ENCODE measurements at places on chromosomes 2 and 18.
A peak's percentile ranks its signal among the peaks of the same experiment; 100 is the strongest.

DNA sequence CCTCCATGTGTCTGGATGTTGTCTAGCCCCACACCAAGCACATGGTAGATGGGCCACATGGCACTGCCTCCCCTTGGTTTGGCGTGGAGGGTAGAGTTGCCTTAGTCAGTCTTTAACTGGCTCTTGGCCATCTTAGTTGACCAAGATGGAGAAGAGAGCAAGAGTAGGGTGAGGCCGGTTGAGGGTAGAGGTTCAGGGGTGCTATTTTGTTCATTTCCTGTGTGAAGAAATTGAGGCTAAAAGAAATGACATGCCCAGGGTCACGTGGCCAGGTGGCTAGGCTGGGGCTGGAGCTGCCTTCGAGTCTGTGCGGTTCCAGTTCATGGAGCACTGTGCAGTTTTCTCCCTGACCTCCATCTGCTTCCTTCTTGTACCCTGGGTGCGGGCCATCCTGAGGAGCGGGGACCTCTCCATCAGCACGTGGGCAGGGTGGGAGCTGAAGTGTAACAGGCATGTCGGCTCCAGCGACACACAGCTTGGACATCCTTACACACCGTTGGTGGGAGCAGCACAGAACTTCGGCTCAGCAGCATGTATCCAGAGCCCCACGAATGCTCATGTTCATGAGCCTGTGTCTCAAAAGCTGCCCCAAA lies 213.2 kb downstream of the GBX2 start:
- DNase-seq = no peak

GRCh38 chr18:29840089-29840488 lies 1202.5 kb downstream of the DSC3 start:
- DNase-seq = no peak

GRCh38 chr2:66574701-66575624 lies 140.0 kb downstream of the MEIS1 start:
- DNase-seq = no peak

GRCh38 chr2:127985026-127985734 lies 42.7 kb downstream of the SAP130 start:
- no peak for DNase-seq

GRCh38 chr2:24010477-24011249 lies 778 bp downstream of the MFSD2B start:
- DNase-seq = no peak

DNA sequence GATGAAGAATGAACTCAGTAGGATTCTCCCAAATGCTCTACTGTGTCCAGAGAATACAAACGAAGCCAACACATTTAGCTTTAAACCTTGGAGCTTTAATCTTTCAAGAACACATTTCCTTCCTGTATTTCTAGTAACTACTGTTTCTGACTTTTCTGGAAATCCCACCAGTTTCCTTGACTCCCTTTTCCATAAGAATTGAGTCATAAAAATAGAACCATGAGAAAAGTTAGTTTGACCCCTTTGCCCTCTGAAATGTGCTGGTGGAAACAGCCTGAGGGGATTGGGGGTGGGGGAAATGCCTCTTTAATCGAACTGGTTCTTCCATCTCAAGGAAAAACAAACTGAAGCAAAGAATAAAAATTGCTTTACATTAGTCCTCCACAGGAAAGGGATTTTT lies 123.9 kb downstream of the TMEM17 start:
- no peak for DNase-seq

- DNase-seq = no peak
These were observed 683.5 kb downstream of the TMEM182 start for GRCh38 chr2:103445347-103445746.

DNA sequence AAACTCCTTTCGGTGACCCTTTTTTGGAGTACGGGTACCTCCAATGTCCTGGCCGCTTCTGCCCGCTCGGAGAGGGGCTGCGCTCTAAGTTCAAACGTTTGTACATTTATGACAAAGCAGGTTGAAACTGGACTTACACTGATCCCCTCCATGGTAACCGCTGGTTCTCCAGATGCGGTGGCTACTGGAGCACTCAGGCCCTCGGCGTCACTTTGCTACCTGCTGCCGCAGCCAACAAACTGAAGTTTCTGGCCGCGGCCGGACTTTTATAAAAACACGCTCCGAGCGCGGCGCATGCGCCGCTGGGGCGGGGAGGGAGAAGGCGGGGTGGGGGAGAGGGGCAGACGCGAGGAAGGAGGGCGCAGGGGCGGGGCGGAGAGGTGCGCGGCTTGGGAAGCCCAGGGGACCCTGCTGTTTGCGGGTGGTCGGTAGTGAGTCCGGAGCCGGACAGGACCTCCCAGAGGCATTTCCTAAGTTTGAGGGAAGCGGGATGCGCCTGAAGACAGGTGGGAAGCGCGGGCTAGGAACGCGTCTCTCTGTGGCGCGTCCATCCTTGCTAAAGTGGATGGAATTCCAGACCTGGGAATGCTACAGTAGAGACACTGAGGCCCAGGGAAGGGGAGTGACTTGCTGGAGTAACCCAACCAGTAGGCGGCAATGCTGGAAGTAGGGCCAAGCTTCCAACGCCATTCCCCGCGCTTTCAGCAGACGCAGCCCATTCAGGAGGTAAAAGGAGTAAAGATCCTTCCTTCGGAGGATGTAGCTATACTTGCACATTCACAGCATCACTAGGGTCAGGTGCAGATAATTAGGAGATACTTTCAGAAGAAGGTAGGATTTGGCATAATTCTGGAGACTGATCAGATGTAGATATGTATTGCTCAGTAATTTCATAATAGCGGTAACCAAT lies at the start of gene CXCR4:
CXCR4 (minus strand) TSS at position 241 of the 910 bp plus-strand sequence; CDS start at position 152, 89 bp downstream.
- DNase-seq = peak; percentile 92

DNA sequence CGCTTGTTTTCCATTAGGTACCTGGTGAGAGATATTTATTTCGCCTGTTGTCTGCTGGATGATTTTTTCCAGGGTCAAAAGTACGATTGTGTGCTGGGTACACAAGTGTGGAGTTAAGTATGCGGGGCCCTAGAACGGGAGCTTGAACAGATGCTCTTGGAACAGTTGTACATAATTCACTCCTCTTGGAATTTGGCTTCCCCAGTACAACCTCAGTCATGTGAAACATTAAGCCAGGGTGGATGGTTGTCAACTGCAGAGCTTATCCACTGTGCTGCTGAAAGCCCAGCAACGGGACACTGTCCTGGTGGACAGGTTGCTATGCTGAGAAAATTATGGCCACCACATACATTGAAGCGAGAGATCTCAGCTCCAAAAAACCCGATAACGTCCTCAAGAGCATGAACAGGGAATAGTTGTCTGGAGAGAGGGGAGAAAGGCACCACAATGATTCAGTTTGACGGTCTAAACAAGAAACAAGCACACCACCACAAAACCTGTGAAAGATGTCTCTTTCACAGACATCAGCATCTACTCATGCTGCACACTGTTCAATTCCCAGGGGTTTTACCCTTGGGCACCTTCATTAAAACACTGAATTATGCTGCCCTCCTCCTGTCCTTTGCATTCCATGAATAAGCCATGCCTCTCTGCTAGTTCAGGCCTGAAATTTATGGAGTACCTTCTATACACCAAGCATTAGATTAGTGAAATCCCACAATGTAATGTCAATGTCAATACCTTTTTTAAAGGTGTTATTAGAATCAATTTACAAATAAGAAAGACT lies 176.8 kb upstream of the TRIB2 start:
- DNase-seq = no peak

DNA sequence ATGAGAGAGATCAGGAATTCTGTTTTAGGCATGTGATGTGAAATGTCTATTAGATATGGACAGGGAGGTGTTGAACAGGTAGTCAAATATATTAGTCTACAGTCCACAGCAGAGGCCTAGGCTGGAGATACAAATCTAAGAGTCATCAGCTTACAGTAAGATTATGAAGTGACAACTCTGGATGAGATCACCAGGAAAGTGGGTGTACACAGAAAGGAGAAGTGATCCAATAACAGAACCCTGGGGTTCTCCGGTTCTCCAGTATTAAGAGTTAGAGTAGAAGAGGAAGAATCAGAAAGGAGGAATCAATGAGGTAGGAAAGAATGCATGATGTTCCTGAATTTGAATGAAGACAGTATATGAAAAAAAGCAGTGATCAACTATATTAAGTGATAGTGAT lies 362.3 kb downstream of the FIGN start:
- no peak for DNase-seq

- DNase-seq = no peak
These were observed 100.9 kb downstream of the ARL4C start for GRCh38 chr2:234395891-234396420.

DNA sequence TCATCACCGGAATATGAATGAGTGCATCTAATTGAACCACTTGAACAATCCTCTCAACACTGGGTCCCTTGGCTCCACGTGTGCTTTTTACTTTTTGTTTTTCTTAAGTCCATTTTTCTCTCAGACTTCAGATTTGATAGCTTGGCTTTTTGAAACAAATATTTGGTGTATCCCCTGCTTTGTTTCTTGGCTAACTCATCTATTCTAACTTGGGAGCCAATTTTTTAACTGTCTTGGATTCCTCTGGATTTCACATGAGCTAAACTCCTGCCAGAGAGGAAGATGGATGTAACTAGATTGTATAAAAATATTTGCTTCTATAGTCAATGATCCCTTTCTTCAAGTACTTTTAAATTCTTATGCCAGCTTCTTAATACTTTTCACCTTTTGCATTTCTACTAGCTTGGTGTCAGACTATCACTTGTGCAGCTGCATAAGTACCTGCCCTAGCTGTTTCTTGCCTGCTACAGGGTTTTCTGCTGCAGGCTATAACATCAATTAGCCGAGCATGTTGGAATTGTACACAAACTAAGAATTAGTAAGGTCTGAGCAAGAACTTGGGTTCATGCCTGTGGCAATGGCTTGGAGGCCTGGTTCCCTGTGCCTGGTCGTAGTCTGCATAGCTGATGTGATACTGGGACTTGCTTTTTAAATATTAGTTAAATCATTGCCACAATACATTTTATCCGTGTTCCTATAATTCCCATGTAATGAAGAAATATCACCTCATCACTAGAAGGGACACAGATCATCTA lies 281.5 kb downstream of the EN1 start:
- DNase-seq = no peak

GRCh38 chr2:156329031-156329926 lies 3.2 kb downstream of the NR4A2 start:
- DNase-seq = no peak

DNA sequence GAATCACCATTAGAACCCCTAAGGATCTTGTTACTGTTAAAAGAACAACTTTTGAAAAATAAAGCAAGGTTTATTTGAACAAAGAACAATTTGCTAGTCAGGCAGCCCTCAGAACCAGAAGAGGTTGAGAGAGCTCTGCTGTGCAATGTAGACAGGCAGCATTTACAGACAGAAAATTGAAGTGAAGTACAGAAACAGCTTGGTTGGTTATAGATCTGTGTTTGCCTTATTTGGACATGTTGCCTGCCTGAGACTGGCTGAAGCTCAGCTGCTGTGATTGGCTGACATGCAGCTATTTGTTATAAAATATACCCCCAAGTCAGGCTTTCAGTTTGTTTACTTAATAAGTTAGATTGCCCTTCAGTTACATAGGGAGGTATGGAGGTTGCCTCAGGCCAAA lies 12.5 kb downstream of the MSTN start:
- no peak for DNase-seq

GRCh38 chr2:217710211-217710765 lies 292.5 kb downstream of the TNS1 start:
- no peak for DNase-seq

DNA sequence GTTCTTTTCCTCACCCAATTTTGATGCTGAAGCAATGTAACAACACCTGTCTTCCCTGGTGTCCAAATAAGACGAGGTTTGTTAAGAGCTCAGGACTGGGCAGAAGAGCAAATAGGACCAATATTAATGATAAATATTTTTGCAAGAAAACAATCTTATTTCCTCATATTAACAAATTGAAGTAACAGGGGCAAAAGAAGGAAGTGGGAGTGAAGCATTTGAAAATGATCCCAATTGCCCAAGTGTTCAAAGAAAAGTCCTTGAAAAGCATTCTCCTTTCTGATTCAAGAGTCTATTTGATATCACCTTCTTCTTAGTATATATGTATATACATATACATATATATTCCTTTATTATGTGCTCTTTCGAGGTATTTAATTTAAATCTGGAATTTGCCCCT lies 418.8 kb downstream of the ARHGAP15 start:
- no peak for DNase-seq

DNA sequence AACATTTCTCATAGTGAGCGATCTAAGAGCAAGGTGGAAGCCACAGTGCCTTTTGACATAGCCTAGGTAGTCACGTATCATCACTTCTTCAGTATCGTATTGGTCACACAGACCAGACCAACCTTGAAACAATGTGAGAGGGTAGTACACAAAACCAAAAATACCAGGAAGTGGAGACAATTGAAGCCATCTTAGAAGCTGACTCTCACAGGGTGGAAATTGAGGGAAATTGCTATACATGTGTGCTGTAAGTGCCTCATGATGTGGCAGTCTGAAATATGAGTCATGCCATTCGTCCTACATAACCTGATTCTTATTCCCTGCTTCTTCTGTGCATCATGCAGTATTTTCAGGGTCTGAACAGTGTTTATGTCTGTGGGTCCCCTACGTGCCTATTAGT lies 62.3 kb upstream of the STON1 start:
- no peak for DNase-seq

DNA sequence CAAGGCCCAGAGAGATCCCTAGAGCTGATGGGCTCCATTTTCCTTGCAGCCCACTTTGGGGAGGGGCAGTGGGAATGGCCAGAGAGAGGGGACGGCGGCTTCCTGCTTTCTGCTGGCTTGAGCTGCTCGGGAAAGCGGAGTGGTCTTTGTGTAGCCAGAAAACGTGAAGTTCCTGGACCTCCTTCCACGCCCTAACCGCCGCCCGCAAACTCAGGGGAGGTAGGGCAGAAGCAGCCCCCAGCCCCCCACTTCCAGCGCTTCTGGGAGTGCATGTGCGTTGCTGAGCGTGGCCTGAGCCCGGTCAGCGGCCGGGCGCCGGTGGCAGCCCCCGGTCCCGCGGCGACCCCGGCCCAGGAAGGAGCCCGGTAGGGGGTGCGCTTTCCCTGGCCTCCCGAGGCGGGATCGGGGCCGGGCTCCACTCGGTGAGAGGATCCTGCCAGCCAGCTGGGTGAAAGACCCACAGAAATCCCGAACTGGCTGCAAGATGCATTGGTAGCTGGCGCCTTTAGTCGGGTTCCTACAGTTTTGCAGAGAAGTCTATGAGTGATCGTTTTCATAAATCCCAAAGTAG lies 25.3 kb upstream of the BOD1L2 start:
- DNase-seq = no peak

DNA sequence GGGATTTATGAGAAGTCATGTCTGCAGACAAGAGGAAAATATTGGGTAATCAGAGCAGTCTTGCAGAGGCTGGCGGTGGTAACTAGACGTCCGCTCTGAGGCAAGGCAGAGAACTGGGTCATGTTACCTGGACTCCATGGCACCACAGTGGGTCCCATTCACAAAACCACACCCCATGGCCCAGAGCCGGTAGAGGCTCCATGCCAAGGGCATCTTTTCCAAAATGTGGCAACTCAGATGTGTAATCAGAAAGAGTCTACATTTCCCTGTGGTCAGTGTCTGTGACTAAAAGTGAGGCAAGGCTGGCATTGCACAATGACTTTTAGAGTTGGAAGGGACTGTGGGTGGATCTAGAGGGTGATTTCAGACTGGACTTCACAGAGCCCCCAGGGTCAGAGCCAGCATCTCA lies 113.1 kb downstream of the MREG start:
- DNase-seq = no peak

Measured in T-cell (primary cell).